Pulmonary artery endothelial cell (primary cell): ENCODE measurements at places on chromosomes 2 and 18. TPM values are rescaled to one million over a fixed set of nuclear protein-coding genes. Genes with fewer than 3 reads are reported as not detected.

DNA sequence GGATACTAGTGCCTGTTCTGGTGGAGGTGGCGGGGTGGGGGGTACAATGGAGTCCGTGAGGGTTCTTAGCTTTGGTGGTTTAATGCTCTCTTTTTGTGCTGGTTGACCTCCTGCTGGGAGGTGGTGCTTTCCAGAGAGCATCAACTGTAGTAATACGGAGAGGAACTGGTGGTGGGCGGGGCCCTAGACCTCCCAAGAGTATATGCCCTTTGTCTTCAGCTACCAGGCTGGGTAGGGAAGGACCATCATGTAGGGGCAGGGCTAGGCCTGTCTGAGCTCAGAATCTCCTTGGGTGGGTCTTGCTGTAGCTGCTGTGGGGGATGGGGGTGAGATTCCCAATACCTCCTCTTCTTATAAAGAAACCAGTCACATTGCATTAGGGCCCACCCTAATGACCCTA lies 27.1 kb downstream of the CAMKMT start:
- DNase-seq = no peak

DNA sequence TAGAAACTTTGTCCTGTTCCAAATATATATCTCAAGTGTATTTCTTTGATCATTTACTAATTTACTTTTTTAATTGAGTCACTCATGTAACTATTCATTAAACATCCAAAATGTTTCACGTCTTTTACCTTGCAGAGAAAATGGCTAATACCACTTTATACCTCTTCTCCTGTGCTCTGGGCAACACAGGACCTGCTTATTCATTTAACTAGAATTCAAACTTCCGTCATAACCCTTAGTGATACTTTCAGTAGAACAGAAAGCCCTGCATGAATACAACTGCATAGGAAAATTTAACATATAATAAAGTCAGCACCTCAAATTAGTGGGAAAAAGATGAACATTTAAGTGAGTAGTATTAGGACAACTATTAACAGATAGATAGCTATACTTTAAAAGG lies 205.2 kb downstream of the MREG start:
- no peak for DNase-seq

- DNase-seq = no peak
These were observed 110.9 kb upstream of the FAM98A start for GRCh38 chr2:33709951-33710350.

RNPEPL1 gene
- total RNA-seq = 18.4 and 20.8 TPM in 2 replicates

CCBE1 gene
- total RNA-seq = 1.3 and 2.4 TPM in 2 replicates

DNA sequence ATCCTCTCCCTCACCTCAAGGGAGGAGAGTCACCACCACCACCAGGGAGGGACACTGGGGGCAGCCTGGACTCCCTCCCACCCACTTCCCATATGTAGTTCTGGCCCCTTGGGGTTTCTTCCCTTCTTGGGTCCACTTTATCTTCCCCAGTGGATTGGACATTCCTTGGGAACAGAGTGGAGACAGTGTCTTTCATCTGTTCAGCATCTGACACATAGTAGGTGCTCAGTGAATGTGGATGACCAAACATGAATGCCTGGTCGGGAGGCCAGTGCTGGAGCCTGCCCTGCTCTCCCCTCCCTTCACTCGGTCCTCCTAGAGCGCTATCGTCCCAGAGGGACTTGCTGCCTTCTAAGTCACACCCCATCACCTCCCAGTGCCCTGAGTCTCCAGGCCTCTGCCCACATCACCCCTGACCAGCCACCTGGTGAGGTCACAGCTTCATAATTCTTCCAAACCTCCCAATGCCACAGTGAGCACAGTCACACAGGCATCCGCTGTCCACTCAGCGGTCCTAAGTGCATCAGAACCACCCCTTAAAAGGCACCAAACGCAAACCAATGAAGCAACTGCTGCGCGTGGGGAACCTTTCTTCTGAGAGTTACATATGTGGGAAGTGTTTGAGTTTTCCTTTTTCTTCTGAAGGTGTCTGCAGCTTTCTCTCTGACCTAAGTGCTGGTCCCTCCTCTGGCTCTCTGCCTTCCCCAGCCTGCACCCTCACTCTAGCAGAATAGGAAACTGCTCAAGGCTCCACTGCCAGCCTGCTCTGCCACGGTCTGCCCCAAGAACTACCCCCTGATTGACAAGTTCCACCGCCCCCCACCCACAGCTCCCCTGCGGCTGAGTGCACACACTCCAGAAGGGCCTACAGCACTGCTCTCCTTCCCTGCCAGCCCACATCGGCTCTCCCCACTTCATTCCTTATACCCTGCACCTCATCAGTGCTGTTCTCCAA lies 7.2 kb upstream of the SFXN5 start:
- no peak for DNase-seq

- DNase-seq = no peak
These were observed 50.7 kb downstream of the METTL8 start for GRCh38 chr2:171383134-171383533.

NYAP2 gene
- not detected in 2 replicates for total RNA-seq

DNA sequence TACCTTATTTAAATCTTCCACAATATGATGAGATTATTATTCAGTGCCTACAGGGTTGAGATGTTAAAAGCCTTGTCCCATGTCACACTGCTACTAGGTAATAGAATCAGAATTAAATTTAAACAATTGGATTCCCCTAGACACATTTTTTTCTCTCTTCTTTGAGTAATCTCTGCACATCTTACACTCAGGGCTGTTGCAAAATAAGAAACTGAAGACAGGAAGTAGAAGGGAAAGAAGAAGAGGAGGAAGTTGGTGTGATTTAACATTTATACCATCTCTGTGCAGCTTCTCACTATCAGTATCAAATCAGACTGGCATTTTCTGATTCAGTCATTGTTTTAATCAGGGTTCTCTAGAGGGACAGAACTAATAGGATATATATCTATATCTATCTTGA lies 677.6 kb downstream of the IRS1 start:
- no peak for DNase-seq

- DNase-seq = no peak
These were observed 67.8 kb upstream of the MAP4K3 start for GRCh38 chr2:39504790-39505335.

GRCh38 chr2:203802342-203803052 lies 65.1 kb upstream of the CTLA4 start:
- no peak for DNase-seq

DNA sequence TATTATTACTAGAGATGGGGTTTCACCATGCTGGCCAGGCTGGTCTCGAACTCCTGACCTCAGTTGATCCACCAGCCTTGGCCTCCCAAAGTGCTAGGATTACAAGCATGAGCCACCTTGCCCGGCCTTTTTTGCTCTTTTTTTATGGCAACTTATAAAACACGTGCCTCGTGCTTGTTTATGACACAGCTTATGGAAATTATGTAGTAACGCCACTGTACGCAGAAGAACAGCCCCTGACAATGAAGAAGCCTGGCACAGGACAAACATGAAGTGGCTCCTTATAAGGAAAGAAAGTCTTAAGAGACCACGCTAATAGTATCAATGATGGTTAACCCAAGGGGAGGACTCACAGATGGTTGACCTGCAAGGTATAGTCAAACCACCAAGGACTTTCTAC lies 37.2 kb upstream of the RAPH1 start:
- no peak for DNase-seq

EGR4 gene
- total RNA-seq = not detected in 2 replicates

DNA sequence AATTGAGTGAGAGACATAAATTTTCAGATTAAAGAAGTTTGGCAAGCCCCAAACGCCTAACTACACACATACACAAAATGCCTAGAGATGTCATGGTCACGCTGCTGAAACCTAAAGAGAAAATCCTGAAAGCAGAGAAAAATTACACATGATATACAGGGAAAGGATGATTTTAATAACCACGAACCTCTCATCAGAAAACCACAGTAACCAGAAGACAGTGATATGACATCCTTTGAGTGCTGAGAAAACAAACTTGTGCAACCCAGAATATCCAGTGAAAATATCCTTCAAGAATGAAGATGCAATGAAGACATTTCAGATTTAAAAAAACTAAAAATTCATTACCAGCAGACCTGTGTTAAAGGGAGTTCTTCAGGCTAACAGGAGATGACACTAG lies 122.4 kb upstream of the LMAN1 start:
- no peak for DNase-seq

- DNase-seq = no peak
These were observed 457.0 kb upstream of the MYT1L start for GRCh38 chr2:2788076-2788475.

DNA sequence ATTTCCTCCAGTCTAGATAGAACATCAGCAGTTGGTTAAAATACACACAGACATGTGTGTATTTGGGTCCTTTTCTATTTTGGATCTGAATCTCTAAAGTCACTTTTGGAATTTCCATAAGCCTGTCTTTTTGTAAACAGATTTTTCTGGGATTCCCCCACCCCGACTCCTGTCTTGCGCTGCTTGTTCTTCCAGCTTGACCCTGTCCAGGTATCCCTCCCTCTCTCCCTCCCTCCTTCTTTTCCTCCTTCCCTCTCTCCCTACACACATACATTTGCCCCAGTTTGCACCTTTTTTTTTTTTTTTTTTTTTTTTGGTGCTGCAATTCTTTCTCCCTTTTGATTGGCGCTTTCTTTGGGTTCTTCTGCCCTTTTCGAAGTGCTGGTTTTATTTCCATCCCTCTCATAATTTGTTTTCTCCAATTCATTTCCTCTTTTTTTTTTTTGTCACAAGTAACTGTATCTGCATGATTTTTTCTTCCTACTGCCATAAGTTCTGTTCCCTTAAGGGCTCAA lies 114.8 kb upstream of the SERTAD2 start:
- DNase-seq = no peak

GRCh38 chr2:108974674-108975073 lies 14.3 kb downstream of the EDAR start:
- DNase-seq = no peak

- DNase-seq = no peak
These were observed 24.2 kb upstream of the CASP8 start for GRCh38 chr2:201235860-201236811.

GRCh38 chr2:190180313-190181122 lies 118.0 kb upstream of the MSTN start:
- no peak for DNase-seq

DNA sequence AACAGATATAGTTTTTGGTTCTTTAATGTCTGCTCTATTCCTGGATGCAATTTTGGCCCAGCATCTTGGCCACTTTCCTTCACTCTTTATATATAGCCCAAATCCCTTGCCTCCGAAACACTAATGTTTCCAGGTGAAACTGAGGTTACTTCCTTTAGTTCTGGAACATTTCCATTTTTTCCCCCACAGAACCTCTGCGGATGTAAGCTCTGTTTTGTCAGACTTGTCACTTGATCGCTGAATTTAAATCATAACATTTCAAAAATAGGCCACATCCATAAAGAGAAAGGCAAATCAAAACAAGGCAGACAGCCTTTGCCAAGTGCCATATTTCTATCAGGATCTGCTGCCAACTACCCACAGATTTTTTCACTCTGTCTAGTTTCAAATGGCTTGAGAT lies 115.1 kb downstream of the ANKRD44 start:
- no peak for DNase-seq

GRCh38 chr2:79835911-79836310 lies 323.1 kb downstream of the CTNNA2 start:
- DNase-seq = no peak

RFX8 gene
- total RNA-seq = 0.66 and 1.3 TPM in 2 replicates

GRCh38 chr2:145807554-145807953 lies 1287.6 kb upstream of the ZEB2 start:
- no peak for DNase-seq

DNA sequence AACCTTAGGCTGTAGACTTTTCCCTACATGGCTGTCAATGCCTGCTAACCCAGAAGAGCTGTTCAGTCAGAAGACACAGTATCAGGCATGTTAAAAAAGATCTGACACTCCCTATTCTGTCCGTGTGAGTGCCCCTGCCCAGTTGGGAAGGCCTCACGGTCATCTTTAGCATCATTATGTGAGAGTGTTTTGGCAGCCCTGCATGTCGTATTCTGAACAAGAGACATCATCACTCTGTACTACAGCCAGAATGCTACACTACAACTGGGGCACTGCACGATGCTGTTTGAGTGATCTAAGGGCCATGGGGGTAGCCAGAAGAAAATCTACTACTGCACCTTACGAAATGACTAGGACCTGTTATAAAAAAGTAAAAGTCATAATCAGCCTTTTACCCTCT lies 67.2 kb downstream of the GREB1L start:
- DNase-seq = no peak

KCNJ3 gene
- total RNA-seq = not detected in 2 replicates

DNA sequence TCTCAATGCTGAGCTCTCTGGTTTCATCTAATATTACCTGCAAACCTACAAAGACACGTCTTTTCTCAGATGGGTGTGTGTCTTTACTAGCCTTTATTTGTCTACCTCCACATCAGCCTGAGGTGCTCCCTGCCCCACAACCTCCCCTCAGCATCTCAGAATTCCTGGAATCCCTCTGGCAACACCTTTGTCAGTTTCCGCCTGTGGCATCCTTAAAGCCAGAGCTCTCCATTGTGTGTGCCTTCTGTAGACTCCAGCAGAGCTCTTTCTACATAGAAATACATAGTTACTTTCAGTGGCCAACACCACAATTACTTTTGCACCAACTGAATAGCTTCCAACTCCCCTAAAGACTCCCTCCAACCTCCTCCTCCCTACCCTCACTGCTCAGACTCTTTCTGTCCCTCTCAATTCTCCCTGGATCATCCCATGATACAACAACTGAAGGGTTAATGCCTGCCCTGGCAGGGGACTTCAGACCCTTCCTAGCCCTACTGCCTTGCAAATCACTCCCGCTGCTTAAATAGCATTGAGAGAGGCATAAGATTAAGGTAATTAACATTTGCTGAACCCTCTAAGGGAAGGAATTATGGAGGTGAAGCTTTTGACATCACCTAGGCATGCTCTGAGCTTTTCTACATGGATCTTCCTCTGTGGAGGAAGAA lies 39.6 kb upstream of the RMDN2 start:
- DNase-seq = no peak

CPO gene
- total RNA-seq = not detected in 2 replicates

SLC5A7 gene
- total RNA-seq = not detected in 2 replicates

DNA sequence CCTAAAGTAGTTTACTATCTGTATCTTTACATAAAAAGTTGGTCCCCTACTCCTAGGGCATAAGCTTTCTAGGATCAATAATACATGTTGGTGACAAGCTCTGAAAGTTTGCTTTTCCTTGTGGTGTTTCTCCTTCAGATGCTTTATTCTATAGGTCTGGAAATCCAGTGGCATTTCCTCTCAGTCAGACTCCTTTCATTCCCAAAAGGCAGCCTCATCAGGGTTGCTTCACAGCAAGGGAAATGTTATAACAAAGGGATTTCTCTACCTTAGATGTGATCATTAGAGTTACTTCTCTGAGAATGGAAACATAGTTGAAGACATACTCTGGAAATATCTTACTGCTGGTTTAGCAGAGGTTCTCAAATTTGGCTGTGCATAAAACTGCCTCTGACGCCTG lies 1072.4 kb upstream of the ZEB2 start:
- no peak for DNase-seq

DNA sequence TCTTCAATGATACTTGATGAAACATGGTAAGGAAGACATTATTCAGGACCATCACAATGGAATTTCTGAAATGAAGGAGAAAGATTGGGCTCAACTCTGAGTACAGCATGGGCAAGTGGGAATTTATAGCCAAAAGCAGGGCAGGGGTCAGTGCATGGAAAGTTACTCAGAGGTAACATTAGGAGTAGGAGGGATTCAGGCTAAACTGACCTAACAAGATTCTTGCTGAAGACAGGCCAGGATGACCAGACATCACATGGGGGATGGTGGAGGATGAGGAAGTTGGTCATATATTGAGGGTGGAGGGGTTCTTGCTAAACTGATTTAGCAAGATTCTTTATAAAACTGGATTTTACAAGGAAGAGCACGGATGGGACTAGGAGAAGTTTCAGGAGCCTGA lies 489.8 kb downstream of the ADCYAP1 start:
- no peak for DNase-seq

CYRIA gene
- total RNA-seq = 23.3 and 27.0 TPM in 2 replicates

- no peak for DNase-seq
These were observed 178.2 kb upstream of the ZEB2 start for GRCh38 chr2:144698156-144698555.
